ENCODE measurements at places on chromosomes 1 and 21. TPM values are rescaled to one million over a fixed set of nuclear protein-coding genes. Genes with fewer than 3 reads are reported as not detected.

Gene DENND2C
- total RNA-seq, result 2.3 TPM

DNA sequence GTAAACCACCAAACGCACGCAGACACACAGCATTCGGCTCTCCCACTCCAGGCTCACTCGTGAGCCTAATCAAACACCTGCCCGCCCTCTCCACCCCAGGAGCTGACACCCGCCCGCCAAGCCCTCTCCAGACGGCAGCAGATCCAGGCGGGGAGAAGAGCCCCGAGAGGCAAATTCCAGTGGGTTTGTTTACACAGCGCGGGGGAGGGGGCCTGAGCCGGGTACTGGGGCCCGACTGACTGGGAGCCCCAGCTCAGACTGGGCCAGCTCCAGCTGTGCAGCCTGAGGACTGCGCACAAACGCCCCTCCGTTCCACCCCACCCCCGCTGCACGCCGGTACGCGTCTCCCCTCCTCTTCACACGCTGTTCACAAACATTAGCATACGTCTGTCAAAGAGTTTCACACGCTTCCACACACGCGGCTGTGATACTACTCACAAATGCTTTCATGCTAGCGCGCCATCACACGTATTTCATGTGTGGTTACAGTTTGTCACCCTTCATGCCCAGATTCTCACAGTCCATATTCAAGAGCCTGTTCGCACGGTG lies 1.0 kb upstream of the EFNA1 start:
- DNase-seq, result peak; percentile 46

DNA sequence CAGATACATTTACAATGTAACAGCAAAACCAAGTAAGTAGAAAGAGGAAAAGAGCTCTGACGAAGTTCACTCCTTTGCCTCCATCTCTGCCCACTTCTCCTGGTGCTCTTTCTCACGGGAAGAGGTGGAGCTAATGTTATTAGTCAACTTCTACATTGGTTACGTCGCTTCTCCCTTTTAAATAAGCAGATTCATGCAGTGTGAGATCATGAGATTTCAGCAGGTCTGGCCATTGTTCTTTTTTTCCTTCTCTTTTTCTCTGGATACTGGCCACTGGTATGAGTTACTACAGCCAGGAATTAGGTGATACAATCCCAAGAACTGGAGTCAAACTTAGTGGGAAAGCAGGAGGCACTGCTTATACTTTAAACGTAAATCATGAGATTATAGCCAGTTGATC lies 207.1 kb downstream of the AKT3 start:
- no peak for DNase-seq

DNA sequence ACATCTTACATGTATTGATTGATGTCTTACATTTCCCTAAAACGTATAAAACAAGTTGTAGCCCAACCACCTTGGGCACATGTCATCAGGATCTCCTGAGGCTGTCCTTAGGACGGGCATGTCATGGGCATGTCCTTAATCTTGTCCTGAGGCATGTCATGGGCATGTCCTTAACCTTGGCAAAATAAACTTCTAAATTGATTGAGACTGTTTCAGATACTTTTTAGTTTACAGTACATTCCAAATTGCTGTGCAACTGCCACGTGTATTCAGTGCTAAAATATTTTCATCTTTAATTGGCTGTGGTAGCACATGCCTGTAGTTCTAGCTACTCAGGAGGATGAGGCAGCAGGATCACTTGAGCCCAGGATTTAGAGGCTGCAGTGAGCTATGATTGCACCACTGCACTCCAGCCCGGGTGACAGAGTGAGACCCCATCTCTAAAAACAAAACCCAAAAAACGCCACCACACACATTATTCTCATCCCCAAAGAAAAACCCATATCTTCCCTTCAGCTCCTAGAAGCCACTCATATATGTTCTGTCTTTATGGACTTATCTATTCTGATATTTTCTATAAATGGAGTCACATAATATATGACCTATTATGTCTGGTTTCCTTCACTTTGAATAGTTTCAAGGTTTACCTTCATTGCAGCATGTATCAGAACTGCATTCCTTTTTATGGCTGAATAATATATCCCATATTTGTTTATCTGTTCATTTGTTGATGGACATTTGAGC lies 96.0 kb upstream of the BTG3 start:
- no peak for DNase-seq

DNA sequence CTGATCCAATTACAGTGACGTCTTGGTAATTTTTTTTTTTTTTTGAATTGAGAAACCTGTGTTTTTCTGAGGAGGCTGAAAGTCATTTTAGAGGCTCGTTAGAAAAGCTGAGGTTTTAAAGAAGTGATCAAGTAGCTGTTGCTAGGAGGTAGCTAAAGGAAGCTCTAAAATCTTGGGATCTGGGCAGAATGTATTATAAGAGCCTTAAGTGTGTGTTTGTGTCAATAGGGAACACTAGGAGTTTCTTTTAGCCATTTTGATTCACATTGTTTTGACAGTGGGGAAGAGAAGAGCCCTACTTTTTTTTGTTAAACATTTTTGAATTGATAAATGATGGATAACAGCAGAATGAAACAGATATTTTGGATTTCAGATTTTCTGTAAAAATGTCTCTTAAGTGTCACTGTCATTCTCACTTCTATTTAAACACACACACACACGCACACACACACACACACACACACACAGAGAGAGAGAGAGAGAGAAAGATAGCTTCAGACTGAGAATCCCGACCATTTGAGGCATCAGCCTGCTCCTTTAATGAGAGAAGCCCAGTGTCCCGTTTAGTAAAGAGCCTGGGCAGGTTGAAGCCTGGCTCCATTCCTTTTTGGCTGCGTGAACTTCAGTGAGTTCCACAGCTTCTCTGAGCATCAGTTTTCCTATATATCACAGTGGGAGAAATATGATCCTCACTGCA lies 79.1 kb upstream of the GPR88 start:
- DNase-seq, result no peak

DNA sequence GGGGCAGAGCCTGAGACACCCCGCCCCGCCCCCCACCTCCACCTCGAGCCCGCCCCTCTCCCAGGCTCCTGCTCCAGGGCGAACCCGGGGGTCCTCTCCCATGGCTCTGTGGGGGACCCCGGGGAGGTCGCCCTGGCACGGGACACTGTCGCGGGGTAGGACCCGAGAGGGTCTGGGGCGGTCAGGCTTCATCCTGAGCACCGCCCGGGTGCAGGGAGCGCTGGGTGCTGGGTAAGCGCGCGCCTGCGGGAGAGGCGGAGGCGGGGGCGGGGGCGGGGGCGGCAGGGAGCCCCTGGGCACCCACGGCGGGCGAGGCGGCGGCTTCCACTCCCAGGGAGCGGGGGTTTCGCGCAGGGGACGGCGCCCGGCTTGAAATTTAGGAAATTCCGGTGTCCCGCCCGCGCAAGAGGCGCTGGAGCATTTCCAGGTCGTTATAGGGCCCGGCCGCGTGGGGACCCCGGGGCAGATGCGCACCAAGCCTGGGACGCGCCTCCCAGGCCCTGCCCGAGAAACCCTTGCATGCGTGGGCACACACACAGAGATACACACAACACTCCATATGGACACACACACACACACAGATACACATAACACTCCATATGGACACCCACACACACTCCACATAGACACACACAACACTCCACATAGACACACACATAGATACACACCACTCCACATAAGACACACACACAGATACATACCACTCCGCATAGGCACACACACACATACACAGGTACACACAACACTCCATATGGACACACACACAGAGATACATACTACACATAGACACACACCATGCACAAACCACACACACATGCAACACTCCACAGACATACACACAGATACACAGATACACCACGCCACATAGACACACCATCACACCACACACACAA lies 48.7 kb upstream of the SLC19A1 start:
- peak; percentile 34 for DNase-seq

- no peak for DNase-seq
Observed at GRCh38 chr1:6298940-6299465, 38.1 kb upstream of the GPR153 start.

GRCh38 chr1:167431261-167431908 lies 86.9 kb downstream of the CD247 start:
- no peak for DNase-seq
